AG08395 (cell line): ENCODE measurements at places on chromosomes 16 and 17.

DNA sequence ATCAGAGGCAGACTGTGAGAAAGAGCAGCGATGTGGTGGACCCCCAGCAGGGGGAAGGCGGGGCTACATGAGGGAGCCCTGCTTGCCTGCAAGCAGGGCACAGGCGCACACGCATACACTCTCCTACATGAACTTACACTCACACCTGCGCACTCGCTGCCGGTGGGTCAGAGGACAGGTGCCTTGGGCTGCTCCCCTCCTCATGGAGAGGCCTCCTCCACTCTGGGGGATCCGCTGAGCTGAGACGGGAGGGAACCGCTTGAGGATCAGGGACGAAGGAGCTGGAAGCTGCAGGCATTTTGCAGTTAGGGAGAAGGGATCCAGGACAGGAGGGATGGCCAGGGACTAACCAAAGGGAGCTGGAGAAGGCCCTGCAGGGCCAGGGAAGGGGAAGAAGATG lies 14.2 kb downstream of the OSBPL7 start:
- DNase-seq = no peak

DNA sequence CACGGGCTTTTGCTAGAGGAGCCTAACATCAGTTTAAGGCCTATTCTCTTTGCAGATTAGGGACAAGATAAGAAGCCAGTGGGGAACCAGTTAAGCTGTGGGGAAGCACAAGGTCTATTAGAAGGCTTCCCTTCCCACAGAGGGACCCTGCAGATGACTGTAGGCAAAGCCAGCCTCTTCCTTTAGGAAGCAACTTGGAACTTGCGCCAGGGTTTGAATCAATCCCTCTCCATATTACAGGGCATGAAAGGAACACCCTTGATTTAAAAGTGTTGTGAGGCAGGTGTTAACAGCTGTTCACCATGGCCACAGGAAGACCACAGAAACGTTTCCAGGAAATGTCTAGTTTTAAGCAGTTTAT lies 77.3 kb downstream of the RPTOR start:
- no peak for DNase-seq

- no peak for DNase-seq
These were observed 39.4 kb downstream of the XPO6 start for GRCh38 chr16:28172336-28172735.

DNA sequence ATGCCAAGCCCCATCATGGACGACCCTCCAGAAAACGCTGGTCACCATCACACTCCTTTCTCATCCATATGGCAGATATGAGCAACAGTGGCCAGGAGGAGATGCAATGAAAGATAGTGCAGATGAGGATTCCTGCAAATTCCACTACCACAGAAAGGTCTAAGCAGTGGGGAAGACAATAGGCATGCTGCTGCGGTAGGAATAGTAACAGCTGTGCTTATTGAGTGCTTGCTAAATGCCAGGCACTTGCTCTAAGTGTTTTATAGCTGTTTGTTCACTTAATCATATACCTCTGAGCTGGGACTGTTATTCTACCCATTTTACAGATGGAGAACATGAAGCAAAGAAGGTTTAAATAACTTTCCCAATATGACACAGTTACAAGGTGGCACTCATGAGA lies 46.6 kb upstream of the AKAP1 start:
- DNase-seq = no peak
